ENCODE measurements at places on chromosomes 6 and 20.

GRCh38 chr6:133916650-133917151 lies 27.8 kb downstream of the TCF21 start:
- peak; percentile 66 for DNase-seq

DNA sequence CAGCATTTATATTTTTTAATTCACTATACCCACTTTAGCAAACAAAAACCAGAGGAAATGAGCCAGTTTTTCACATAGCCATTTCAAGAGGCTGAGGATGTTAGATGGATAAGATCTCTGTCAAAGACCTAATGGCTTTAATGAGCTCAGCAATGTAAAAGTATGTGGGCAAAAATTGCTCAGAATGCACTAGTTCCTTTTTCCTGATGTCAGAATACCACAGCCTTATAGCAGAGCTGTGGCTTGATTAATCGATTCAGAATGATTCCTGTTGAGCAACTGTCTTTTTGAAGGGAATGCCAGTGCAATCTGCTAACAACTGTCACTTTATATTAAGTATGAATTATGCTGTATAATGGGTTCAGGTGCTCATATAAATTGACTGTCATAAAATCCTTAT lies 100.6 kb upstream of the HIVEP1 start:
- DNase-seq, result no peak

GRCh38 chr6:25942561-25943147 lies 12.2 kb upstream of the SLC17A2 start:
- DNase-seq, result no peak

- DNase-seq, result no peak
Observed at GRCh38 chr6:124011180-124011579, 207.5 kb downstream of the NKAIN2 start.

GRCh38 chr6:9937031-9937763 lies 477.7 kb downstream of the TFAP2A start:
- DNase-seq, result no peak

GRCh38 chr6:2353412-2354137 lies 108.2 kb upstream of the GMDS start:
- DNase-seq, result peak; percentile 32

DNA sequence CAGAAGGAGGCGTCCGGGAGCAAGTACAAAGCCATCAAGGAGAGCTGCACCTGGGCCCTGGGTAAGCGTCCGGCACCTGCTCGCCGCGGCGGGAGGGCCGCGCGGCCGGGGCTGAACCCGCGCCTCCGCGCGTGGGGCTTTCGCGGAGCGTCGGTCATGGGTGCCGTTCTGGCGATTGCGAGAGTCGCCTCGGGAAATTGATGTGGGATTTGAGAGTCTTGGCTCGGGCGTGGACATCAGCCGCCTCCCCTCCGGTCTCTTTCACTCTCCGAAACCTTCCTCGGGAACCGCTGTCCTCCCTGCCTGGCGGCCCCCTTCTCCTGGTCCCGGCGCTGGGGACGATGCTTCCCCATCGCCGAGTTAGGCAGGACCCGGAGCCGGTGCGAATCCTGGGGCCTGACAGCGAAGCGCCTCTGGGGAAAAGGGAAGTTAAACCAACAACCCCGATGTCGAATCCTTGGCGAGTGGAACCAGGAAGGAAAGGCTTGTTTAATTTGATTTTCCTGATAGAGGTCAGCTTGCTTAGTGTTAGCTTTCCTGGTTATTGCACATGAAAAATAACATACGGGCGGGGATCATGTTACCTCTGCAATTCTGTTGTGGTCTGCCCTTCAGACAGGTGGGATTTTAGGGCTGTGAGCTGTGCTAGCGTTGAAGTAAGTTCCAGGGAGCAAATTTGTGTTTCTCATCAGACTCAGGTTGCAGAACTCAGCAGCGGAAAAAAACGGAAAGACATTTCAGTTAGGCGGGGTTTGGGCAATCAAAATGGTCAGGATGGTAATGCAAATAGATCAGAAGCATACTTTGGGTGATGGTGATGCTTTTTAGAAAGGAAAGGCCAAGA lies 594 bp downstream of the ARFGEF3 start:
- no peak for DNase-seq

- no peak for DNase-seq
Observed at GRCh38 chr6:28634411-28634760, 108.7 kb downstream of the GPX5 start.

DNA sequence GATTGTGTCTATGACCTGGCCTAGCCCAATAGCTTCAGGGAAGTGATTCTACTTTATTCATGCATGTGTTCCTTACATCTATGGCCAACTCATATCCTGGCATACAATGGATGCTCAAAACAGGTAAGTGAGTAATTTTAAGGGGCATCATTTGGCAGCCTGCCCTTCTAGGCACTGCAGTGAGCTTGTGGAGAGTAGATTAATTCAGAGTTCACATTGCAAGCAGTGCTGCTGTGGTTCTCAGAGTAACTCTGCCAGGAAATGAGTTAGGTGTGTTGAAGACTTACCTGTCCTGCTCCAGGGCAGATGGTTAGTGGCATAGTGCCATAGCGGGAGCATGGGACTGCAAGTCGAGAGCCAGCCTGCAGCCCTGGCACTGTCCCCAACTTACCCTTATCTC lies 158.0 kb downstream of the SCP2D1 start:
- DNase-seq, result no peak

DNA sequence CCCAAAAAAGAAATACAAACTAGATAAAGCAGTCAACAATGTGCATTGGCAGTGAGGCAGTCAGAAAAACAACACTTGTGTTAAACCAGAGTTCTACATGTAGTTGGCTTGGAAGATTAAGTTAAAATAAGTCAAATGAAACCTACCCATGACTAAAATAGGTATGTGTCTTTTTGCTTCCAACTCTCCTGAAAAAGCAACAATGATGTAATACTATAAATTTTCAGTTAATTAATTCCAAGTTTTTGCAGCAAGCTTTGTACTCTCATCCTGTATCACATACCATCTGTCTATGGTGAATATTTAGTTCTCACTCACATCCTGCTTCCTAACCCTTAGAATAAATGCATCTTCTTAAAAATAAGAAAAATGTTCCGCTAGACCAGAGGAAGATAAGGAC lies 261.5 kb downstream of the KIF16B start:
- DNase-seq, result no peak

DNA sequence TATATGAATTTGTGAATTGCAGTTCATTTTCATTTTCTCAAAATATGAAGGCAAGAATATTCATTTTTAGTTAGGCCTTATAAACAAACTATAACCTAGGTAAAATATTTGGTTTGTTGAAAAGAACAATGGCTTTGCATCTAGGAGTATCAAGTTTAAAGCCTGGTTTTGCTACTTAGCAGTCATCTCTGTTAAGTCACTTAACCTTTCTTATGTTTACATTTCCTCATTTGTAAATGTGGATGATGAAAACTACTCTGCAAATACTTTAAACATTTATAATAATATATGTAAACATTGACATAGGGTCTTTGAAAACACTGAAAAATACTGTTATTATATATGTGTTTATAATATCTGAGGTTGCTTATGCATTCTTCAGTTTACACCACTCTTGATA lies 135.5 kb downstream of the CENPW start:
- no peak for DNase-seq

DNA sequence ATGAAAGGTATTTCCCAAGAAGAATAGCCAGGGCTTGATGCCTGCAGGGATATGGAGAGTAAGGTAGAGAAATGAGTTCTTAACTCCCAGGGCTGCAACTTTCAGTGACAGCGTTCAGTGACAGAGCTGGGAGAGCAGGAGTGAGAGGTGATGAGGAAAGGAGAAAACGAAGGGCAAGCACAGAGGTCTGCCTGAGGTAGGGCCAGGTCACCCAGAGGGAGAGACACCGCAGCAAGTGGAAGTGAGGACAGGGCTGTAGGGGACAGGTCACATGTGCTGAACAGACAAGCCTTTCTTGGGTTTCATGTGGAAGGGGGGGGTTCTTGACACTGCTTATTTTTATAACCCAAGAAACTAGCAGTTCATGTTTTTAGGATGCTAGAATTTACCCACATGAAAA lies 72.5 kb downstream of the PREP start:
- DNase-seq, result no peak

GRCh38 chr6:143490775-143491174 lies 20.7 kb downstream of the FUCA2 start:
- no peak for DNase-seq

DNA sequence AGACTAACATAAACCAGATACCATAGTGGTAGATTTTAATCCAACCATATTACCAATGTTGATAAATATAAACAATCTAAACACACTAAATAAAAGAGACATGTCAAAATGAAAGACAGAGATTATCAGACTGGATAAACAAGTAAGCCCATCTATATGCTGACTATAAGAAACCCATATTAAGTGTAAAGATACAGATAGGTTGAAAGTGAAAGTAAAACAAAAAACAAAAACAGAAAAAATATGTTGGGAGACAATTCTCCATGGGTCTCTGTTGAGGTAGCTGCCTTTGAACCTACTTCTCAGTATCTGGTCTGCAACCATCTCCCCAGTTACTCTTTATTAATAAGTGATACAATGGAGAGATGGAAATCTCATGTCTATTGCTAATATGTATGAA lies 21.2 kb downstream of the REV3L start:
- DNase-seq, result no peak

- DNase-seq, result no peak
Observed at GRCh38 chr6:169936355-169936975, 185.0 kb downstream of the ERMARD start.

All from activated T-cell treated with anti-CD3 and anti-CD28 coated beads for 1 hour (primary cell).